ENCODE measurements at places on chromosomes 5 and 9.

GRCh38 chr9:130347931-130348330 is 82.4 kb downstream of the HMCN2 start:
- H3K36me3 ChIP-seq = no peaks in the 10 kb centered on the region
- H3K27ac ChIP-seq = no peak overlapping the region
- H3K4me1 ChIP-seq = no peaks in the 10 kb centered on the region

DNA sequence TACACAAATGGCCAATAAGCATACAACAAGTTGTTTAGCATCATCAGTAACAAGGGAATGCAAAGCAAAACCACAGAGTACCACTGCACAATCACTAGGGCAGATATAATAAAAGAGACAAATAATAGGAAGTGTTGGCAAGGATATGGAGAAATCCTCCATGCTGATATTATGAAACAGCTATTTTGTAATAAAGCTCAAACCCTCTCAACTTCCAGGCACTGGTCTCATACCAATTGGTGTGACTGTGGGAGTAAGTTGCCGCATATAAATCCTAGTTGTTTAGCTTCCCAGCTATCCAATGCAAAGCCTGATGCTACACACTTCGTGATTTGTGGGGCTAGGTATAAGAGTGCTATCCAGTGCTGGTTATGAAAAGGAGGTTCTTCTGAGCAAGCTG is 88.6 kb downstream of the SMIM23 start:
- no peaks in the 10 kb centered on the region for H3K27me3 ChIP-seq
- no peak overlapping the region for H3K4me3 ChIP-seq
- no peaks in the 10 kb centered on the region for H3K4me1 ChIP-seq

DNA sequence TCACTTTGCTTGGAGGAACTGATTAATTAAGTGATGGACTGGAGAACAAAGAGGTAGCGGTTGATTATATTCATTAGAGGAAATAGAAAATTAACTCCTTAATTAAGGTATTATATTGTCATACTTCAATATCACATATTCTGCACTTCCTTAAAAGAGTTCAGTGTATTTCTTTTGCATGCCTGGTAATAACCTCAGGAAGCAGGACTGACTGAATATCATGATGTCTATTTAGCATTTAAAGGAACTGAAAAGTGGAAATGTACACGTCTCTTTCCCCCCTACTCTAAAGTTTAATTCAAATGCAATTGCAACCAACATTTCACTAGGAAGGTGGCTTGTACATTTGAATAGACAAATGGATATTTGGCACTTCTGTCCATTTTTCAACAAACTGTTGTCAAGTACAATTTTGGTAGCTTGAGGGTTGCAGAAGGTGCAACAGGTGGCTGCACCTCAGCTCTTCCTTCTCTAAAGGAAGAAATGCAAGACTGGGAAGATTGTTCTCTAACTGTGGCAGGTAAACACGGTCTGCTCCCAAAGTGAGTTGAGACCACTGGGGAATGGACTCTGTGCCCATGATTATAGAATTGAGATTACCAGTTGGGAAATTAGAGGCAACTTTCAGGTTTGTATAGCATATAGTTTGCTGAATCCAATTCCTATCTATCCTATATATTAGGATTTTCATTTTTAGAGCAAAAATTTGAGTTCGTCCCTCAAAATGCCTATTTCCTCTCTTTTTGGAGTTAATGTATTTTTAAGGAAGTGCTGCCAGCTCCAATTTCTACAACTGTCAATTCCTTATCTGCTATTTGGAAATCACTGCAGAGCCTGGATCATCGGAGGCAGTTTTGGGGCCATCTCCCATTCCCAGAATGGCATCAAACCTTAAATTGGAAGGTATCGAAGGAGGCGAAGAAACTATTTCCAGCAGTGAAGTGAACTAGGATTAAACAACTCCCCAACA is 98.9 kb upstream of the TAF11L2 start:
- H3K4me1 ChIP-seq = no peaks in the 10 kb centered on the region
- H3K4me3 ChIP-seq = no peak overlapping the region
- no peaks in the 10 kb centered on the region for H3K36me3 ChIP-seq
- H3K27ac ChIP-seq = no peak overlapping the region

GRCh38 chr5:179217956-179218942 is 127.0 kb downstream of the ADAMTS2 start:
- no peaks in the 10 kb centered on the region for H3K4me1 ChIP-seq
- no peak overlapping the region for H3K27ac ChIP-seq
- no peaks in the 10 kb centered on the region for H3K27me3 ChIP-seq
- no peak for DNase-seq

GRCh38 chr5:129400395-129400983 is 59.6 kb upstream of the ADAMTS19 start:
- H3K27me3 ChIP-seq = no peaks in the 10 kb centered on the region
- no peak for DNase-seq
- no peaks in the 10 kb centered on the region for H3K4me1 ChIP-seq
- H3K27ac ChIP-seq = no peak overlapping the region
- no peaks in the 10 kb centered on the region for H3K36me3 ChIP-seq
- H3K4me3 ChIP-seq = no peak overlapping the region

DNA sequence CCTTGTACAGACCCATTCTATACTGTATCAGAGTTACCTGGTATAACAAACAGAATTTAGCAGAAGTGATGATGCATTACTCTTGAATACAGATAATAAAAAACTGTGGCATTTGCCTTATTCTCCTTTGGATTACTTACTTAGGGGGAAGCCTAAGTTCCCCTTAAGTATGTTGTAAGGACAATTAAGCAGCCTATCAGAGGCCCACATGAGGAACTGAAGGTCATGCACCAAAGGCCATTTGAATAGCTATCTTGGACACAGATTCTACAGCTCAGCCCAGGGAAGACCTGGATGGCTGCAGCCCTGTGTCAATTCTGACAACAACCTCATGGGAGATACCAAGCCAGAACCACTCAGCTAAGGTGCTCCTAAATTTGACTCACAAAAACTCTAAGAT is 125.2 kb downstream of the RAPGEF6 start:
- no peak for DNase-seq
- H3K27me3 ChIP-seq = no peaks in the 10 kb centered on the region
- H3K27ac ChIP-seq = no peak overlapping the region
- peaks cover 29% of the 10 kb centered on the region for H3K36me3 ChIP-seq

GRCh38 chr9:132669319-132669697 is 475 bp downstream of the DDX31 start:
- H3K4me3 ChIP-seq = peak overlapping the region; percentile 89
- peak overlapping the region; percentile 84 for H3K27ac ChIP-seq
- peaks cover 44% of the 10 kb centered on the region for H3K4me1 ChIP-seq
- DNase-seq = no peak
- H3K36me3 ChIP-seq = peaks cover 21% of the 10 kb centered on the region

- H3K27me3 ChIP-seq = peaks cover 2% of the 10 kb centered on the region
- H3K36me3 ChIP-seq = no peaks in the 10 kb centered on the region
- no peak overlapping the region for H3K4me3 ChIP-seq
- no peak for DNase-seq
- H3K4me1 ChIP-seq = no peaks in the 10 kb centered on the region
- H3K27ac ChIP-seq = no peak overlapping the region
These were observed 140.8 kb downstream of the SLC12A2 start for GRCh38 chr5:128224336-128224735.

- H3K4me1 ChIP-seq = peaks cover 41% of the 10 kb centered on the region
- no peak overlapping the region for H3K27ac ChIP-seq
- peaks cover 8% of the 10 kb centered on the region for H3K27me3 ChIP-seq
- peaks cover 6% of the 10 kb centered on the region for H3K36me3 ChIP-seq
- no peak overlapping the region for H3K4me3 ChIP-seq
These were observed 124.2 kb downstream of the PTTG1 start for GRCh38 chr5:160545832-160546231.

DNA sequence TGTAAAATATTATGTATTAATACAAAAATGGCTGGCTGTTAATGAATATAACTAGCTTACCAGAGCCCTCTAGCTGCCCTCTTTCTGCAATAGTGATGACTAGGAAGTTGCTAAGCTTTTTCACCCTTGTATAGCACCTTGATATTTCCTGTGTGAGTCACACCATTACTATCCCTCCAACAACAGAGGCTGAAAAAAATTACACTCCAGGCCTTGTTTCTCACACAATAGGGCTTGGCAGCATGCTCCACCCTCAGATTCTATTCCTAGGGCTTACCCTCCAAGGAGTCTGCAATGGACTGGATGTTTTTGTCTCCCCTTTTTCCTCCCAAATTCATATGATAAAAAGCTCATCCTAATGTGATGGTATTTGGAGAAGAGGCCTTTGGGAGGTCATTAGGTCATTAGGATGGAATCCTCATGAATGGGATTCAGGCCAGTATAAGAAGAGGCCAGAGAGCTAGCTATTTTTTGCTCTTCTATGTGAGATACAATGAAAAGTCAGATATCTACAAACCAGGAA is 184.6 kb upstream of the MAP1B start:
- H3K4me3 ChIP-seq = no peak overlapping the region
- H3K4me1 ChIP-seq = no peaks in the 10 kb centered on the region
- no peaks in the 10 kb centered on the region for H3K36me3 ChIP-seq
- DNase-seq = no peak
- H3K27me3 ChIP-seq = peaks cover 22% of the 10 kb centered on the region
- H3K27ac ChIP-seq = no peak overlapping the region

- H3K27me3 ChIP-seq = peaks cover 24% of the 10 kb centered on the region
- H3K4me1 ChIP-seq = no peaks in the 10 kb centered on the region
- no peak overlapping the region for H3K27ac ChIP-seq
- H3K4me3 ChIP-seq = no peak overlapping the region
These were observed 17.0 kb downstream of the FRMPD1 start for GRCh38 chr9:37667706-37668105.

GRCh38 chr9:93187047-93187446 is 3.1 kb downstream of the WNK2 start:
- H3K27ac ChIP-seq = no peak overlapping the region
- H3K4me1 ChIP-seq = peaks cover 9% of the 10 kb centered on the region
- H3K4me3 ChIP-seq = no peak overlapping the region

GRCh38 chr5:156991714-156992113 is 28.7 kb upstream of the TIMD4 start:
- no peak overlapping the region for H3K4me3 ChIP-seq
- DNase-seq = no peak
- H3K4me1 ChIP-seq = no peaks in the 10 kb centered on the region
- H3K36me3 ChIP-seq = no peaks in the 10 kb centered on the region

DNA sequence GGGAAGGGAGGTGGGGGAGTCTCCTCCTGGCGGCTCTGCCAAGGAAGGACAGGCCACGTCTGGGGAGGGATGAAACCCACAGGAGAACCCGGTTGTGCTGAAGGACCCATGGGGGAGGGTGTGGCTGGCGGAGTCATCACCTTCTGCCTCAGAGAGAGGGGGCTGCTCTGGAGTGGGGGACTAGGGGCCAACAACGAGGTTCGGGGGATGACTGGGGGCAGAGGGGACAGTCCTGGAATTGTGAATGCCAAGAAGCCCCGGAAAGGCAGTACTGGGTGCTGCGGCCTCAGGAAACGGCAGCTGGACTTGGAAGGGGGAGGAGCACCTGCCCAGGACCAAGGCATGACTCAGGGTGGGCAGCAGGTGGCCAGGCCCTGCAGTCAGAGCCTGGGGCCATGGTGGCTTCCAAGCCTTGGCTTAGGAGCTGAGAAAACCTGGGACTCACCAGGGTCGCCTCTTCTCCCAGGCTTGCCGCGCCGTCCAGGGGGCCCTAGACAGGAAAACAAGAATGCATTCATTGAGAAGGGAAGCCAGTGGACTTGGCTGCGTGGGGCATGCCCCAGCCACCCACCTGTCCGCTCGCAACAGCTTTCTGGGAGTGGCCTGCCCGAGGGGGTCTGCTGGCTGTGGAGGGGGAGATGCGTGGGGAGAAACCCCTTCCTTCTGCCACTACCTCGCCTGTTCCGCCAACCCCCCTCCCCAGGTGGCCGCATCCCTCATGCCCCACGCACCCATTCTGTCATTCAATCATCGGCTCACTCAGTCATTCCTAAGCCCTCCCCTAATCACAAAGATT is 74.0 kb upstream of the PHYKPL start:
- no peak overlapping the region for H3K27ac ChIP-seq
- no peaks in the 10 kb centered on the region for H3K4me1 ChIP-seq
- H3K36me3 ChIP-seq = no peaks in the 10 kb centered on the region
- no peak for DNase-seq
- no peak overlapping the region for H3K4me3 ChIP-seq

DNA sequence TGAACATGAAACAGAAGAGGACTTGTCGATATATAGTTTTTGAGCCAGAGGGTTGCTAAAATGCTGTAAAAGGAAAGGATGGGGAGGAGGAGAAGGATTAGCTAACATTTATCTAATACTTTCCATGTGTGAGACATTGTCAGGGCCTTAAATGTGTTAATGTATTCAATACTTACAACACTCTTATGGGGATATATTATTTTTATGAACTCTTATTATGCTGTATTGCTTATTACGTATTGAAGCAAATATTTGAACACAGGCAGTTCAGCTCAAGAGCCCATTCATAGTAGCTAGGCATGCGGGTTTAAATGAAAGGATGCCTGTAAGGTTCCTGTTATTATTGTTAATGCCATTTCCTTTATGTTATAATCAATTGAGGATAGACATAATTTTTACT is 391.5 kb downstream of the CCDC171 start:
- no peaks in the 10 kb centered on the region for H3K36me3 ChIP-seq
- no peak for DNase-seq
- H3K27me3 ChIP-seq = no peaks in the 10 kb centered on the region
- no peaks in the 10 kb centered on the region for H3K4me1 ChIP-seq

DNA sequence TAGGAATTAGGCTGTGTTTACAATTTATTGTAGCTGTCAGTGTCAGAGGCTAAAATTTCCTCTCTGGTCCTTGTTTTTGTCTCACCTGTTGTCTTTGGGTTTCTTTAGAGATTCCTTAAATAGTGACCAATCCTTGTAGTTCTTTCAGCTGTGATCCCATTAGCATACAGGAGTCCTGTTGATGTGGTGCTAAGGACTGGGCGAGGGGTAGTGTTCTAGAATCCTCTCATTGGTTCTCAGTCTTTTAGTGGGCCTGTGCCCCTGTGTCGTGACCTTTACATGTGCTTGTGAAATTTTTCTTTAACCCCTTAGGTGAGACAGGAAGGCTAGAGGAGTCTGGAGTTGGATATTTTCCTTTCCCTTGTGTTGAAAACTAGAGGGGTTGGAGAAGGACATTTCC is 51.2 kb downstream of the ZNF618 start:
- no peak overlapping the region for H3K4me3 ChIP-seq
- no peaks in the 10 kb centered on the region for H3K36me3 ChIP-seq
- H3K4me1 ChIP-seq = no peaks in the 10 kb centered on the region
- no peak overlapping the region for H3K27ac ChIP-seq
- peaks cover 1% of the 10 kb centered on the region for H3K27me3 ChIP-seq
- DNase-seq = no peak

DNA sequence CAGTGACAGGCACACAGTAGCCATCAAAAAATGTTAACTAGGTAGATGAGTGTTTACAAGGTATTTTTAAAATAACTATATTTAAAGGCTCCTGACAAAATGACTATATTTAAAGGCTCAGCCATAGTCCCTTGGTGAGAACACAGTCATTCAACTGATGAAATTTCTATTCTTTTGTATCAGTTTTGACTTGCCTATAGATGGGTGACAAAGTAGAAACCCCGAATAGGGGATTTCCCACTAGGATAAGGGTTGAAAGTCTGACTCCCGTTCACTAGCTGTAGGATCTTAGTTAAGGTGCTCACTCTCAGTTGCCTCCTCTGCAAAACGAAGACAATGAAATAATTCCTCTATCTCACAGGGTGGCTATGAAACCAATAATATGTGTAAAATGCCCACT is 218.2 kb downstream of the TSSK1B start:
- no peaks in the 10 kb centered on the region for H3K4me1 ChIP-seq
- H3K27ac ChIP-seq = no peak overlapping the region
- no peak overlapping the region for H3K4me3 ChIP-seq

All from activated CD4-positive, alpha-beta T cell treated with anti-CD3 and anti-CD28 coated beads for 36 hours (primary cell).